GM12878 (cell line): ENCODE measurements at places on chromosomes 2 and 18. TPM values are rescaled to one million over a fixed set of nuclear protein-coding genes. Genes with fewer than 3 reads are reported as not detected.

- DNase-seq, result no peak
Measured at GRCh38 chr2:147639386-147639785, 205.4 kb upstream of the ACVR2A start.

DNA sequence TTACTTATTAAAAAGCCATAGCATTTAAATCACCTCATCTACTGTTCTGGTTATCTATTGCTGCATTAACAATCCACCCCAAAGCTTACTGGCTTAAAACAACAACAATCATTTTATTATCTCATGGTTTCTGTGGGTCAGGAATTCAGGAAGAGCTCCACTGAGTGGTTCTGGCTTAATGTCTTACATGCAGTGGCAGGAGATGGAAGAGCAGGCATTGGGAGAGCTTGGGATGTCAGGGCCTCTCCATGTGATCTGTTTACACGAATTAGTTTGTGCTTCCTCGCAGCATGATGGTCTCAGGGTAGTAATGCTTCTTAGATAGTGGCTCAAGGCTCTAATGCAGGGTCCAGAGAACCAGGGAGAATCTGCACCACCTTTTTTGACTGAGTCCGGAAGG, 14.4 kb upstream of the REL start:
- no peak for DNase-seq

KLHL29 gene
- total RNA-seq, result 17.9 and 19.5 TPM in 2 replicates

NOP58 gene
- total RNA-seq, result 137 and 142 TPM in 2 replicates

HRH4 gene
- total RNA-seq, result not detected in 2 replicates
